Kidney (tissue), 22 donors: ENCODE measurements at places on chromosomes 1 and 21. TPM values are rescaled to one million over a fixed set of nuclear protein-coding genes. Genes with fewer than 3 reads are reported as not detected.

DNA sequence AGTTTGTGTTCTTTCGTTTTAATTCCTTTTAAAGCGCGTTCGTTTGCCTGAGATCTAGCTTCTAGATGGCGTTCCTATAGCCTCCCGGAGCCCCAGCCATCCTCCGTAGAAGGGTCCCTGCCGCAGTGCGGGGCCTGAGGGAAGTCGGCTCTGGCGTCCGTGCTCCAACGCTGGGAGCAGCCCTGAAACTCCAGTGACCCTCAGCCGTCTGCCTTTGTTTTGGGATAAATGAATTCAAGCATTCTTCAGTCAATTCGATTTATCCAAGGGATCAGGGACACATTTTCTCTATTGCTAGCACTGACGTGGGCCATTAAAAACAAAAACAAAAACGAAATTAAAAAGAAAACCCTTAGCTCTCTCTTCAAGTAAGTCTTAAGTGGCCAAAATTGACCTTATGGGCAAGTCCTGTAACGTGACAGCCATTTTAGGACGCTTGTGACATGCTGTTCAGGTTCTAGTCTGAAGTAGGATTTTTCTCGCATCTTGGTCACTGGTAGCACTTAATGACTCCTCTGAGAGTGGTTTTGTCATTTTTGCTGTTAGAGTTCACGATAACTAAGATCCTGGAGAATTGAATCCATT lies 742 bp upstream of the HSPA13 start:
- no peak for DNase-seq

DNA sequence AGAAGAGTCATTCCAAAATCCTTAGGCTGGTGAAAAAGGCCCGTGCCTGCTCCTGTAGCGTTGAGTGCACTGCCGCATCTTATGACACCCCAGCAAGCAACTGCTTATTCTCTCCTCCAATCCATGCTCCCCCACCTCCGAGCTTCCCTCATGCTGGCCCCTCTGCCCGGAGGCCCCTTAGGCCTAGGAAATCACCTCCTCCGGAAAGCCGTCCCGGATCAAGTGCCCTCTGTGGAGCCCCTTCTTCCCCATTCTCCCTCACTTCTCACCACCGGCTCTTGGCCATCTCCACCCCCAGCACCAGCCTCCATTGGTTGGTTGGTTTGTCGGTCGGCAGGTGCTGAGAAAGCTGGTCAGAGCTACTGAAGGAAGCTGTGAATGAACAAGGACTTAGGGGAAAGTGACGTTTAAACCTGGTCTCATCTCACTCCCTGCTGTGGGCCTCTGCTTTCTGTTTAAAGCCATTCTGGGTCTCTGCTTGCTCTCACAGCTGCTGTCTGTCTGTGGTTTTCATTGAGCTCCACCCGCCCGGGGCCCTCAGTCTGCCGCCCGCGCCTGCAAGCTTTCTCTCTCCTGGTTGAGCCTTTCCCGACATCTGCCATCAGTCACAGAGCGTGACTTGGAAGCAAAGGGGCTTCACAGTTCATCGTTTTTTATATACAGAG lies 122.2 kb downstream of the KCNN3 start:
- DNase-seq = peak; percentile 72

DNA sequence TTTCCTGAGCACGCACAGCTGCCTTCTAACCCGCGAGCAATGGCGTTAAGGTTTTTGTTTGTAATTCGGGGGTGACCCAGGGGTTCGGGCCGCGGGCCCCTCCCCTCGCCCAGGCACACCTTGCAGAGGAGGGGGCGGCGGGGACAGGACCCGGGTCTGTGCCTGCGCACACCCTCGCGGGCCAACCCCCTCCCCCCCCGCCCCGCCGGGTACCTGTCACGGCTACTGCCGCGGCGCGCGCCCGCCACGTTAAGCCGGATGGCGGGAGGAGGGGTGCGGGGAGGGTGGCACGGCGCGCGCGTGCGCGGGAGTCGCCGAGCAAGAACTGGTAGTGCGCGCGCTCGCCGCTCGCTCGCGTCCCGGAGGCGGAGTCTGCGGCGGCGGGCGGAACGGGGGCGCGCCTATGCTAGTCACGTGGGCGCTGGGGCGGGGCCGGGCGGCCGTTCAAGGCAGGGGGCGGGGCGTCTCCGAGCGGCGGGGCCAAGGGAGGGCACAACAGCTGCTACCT lies at the start of gene TPTE:
TPTE (plus strand) TSS at position 493 of the 508 bp plus-strand sequence. CDS start 17,141 bp downstream, outside the sequence.
- no peak for DNase-seq

DNA sequence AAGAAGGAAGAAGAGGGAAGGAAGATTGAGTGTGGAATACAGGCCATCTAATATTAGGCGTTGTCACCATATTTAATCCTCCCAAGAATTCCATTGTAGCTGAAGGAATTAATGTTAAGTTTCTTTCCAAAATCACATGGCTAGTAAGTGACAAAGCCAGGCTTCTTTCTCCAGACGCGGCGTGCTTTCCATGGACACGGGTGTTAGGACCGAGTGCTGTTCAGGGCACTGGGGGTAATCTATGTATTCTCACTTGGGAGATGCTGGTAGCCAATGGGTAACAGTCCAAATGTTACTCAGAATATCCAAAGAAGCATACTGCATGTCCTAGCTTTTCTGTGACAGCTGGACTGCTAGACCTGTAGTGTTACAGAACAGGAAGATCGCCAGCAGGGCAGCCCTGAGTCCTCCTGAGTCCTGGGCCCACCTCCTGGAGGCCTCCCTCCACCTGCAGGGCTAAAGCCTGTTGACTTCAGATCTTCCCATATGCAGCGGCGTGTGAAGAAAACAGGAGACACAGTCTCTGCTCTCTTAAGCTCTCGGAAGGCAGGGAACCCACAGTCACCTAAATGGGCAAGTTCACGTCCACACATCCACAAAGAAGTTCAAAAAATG lies 5.3 kb downstream of the IGSF9 start:
- DNase-seq = no peak

DNA sequence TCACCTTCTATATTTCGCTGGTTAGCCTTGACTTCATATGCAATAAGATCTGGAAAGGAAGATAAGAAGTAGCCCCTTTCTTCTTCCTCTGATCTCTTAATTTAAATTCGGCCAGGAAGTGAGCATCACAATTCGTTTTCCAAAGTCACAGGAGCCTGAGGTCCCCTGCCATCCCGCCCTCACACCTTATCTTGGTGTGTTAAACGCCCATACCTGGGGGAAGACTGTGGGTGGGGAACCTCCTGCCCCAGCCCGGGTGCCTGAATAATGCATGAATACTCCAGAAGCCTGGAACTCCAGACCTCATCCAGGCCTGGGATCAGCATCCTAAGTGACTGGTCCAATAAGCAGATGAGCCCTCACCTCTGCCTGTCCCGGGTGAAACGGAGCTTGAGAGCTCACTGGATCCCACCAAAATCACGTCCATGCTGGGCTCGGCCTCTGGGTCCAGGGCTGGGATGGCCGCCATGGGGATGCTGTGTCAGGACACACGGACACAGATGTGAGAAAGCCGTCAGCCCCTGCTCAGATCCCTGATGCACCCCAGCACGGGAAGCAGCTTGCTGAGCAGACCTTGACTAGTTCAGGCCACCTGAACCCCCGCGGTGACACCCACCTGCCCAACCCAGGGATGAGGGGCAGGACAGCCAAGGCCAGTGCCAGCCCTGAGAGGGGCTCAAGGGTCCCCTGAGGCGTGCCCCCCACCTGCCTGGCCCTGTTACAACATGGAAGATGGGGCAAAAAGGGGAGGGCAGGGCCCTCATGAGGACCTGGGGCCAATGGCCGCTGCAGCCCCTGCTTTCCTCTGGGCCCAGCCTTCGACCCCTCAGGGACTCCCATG lies 686 bp downstream of the DNMT3L start:
- no peak for DNase-seq

GRCh38 chr1:19205403-19205802 lies 4.7 kb downstream of the UBR4 start:
- DNase-seq = no peak

- no peak for DNase-seq
Observed at GRCh38 chr1:54401799-54402198, 4.4 kb downstream of the SSBP3 start.

DNA sequence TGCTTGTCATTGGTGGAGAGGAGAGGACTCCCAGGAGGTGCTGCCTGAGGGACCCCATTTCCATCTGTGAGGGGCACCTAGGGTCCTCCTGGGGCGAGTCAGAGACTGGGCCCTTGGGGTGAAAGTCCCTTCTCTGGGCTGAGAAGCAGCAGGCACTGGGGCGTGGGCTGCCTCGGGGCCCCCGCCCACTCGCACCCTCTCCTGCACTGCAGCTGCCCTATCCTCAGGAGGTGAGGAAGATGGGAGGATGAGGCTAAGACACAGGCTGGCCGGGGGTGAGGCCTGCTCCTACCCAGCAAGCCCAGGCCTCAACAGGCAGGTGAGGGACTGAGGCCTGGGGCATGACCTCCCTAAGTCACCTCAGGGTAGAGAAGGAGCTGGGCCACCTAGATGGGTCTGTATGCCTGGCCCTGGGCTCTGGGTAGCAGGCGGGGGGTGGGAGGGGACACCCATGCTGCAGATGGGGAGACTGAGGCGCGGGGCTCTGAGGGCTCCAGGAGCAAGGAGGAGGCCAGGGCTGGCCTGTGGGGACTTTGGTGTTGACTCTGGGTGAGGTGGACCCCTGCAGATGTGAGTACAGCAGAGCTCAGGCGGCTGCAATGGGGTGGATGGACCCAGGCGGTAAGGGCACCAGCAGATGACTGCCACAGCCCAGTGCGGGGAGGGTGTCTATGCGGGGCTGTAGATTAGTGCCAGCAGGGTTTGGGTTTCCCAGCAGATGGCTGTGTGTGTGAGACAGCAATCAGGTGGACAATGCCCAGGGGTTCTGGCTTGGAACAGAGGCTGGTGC lies 10.4 kb upstream of the ZNF669 start:
- no peak for DNase-seq

GRCh38 chr1:51791888-51792287 lies 86.6 kb downstream of the NRDC start:
- DNase-seq = no peak

The MLLT11 gene
- total RNA-seq = 1.4 TPM
